ENCODE measurements at places on chromosomes 5 and 9. TPM values are rescaled to one million over a fixed set of nuclear protein-coding genes. Genes with fewer than 3 reads are reported as not detected.

The BDP1 gene
- polyA plus RNA-seq = 5.5 TPM

The SLC45A2 gene
- polyA plus RNA-seq = not detected

The C9 gene
- not detected for polyA plus RNA-seq

The PCDHB14 gene
- 0.32 TPM for polyA plus RNA-seq

The FBXW2 gene
- 22.1 TPM for polyA plus RNA-seq

The FOXD4L4 gene
- polyA plus RNA-seq = not detected

The SLC28A3 gene
- not detected for polyA plus RNA-seq

The DDX4 gene
- not detected for polyA plus RNA-seq

The GOLM1 gene
- 3.4 TPM for polyA plus RNA-seq

The CDH10 gene
- 0.03 TPM for polyA plus RNA-seq

GRCh38 chr5:24899180-24899579, 254.4 kb upstream of the CDH10 start:
- no peak for DNase-seq

DNA sequence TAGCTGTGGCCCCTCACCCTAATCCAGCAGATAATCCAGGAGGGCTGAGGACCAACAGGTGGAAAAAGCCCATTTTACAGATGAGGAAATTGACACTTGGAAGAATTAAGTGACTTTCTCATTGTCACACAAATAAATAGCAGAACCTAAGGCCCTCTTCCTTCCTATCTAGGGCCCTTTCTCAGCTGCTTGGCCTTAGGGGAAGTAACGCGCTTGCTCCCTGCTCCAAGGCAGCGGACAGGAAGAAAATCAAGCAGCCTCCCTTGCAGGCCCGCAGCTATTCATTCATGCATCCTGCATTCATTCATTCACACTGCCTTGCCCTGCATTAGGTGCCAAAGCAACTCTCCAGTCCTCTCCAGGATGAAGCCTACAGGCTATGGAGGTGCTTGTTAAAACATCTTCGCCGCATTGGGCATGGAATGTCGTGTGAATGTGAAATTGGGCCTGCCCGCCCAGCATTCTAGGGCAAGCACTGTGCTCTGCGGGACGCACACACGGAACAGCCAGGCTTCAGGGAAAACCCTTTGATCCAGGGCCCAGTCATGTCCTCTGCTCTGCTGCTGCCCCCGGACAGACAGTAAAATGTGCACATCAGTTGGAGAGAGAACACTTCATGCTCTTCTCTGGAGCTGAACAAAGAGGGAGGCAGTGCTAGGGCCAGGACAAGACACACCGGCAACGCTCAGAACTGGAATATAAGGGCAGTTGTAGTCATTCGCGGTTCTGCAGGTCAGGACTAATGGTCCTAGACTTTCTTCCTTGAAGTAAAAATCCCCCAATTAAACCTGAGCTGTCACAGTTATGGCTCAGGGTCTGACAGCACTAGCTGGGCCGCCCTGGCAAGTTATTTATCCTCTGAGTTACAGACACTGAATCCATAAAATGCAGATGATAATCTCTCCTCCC, 166.0 kb downstream of the COL23A1 start:
- DNase-seq = no peak

DNA sequence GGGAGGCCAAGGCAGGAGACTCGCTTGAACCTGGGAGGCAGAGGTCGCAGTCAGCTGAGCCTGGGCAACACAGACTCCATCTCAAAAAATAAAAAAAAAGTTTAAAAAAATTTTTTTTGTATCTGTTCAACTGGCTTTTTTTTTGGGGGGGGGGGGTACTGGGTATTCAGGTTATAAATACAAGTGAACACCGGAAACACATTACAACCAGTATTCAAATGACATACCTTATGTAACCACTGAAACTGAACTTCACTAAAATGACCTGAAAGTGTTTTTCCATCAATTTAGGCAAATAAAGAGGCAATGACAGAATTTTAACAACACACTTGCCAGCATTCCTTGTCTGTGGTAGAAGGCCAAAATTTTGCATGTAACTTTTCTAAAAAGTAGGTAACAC, 33.5 kb downstream of the STRBP start:
- DNase-seq = no peak

GRCh38 chr5:9269014-9269413, 276.9 kb downstream of the SEMA5A start:
- DNase-seq = no peak

DNA sequence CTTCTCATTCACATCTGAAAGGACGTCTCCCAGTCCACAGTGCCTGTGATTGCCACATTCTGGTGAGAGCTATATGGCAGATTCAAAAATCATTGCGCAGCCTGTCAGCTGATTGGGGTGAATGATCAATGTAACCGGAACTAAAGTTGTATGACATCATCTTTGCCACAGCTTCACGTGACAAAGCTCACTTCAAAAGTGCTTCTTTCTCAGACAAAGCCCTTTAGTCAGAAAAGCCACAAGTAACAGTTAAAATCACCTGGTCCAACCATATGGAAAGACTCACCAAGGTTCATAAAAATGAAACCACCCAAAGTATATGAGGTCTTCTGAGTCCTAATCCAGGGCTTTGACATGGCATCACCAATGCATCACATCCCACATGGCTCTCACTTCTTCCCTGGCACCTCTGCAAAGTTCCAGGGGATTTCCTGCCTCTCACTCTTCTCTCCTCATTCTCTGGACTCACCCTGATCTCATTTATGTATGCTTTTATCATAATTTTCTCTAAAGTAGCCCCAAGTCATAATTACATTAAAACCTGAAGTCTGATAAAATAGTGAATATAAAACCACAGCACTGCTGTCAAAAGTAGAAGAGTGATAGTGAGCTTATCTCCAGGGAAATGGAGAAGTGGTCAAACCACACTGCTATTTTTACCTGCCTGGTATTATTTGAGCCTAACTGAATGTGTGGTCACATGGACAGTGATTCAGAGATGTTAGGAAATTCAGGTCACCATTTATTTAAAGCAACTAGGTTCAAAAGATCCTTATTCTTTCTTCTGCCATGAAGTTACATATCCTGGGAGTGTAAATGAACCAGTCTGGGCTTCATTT, 193.1 kb upstream of the PTGER4 start:
- DNase-seq = no peak

DNA sequence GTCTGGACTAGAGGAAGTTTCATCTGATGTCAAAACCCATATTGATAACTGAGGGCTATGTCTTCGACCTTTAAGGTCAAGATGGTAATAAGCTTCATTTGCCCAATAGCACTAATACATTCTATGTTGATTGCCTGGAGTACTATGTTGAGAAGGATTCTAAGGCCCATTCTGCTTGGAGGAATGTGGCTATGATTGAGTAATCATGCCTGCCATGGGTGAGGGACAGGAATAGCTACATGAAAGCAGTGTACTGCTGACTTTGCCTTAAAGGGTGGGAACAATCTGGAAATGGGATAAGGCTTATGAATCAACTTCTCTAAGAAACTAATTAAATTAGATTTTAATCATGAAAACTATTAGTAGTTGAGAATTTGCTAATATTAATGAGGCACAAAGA, 13.6 kb downstream of the NNT start:
- DNase-seq = no peak

GRCh38 chr5:144125163-144125726, 45.2 kb downstream of the YIPF5 start:
- DNase-seq = no peak

DNA sequence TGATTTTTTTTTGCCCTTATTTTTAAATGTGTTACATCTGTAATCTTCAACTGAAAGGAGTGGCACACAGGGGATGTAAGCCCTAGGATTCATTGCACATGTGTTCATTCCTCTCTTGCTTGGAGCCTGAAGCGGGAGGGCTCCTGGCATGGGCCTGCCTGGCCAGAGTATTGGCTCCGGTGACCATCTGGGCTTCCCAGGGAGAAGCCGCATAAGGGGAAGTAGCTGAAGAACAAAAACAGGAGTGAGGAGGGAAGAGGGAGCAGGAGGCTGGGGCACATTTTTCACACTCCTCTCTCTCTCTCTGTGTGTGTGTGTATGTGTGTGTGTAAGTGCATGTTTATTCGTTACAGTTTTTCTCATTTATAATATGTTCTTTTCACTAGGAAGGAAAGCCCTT, 269.9 kb downstream of the PRR16 start:
- no peak for DNase-seq

DNA sequence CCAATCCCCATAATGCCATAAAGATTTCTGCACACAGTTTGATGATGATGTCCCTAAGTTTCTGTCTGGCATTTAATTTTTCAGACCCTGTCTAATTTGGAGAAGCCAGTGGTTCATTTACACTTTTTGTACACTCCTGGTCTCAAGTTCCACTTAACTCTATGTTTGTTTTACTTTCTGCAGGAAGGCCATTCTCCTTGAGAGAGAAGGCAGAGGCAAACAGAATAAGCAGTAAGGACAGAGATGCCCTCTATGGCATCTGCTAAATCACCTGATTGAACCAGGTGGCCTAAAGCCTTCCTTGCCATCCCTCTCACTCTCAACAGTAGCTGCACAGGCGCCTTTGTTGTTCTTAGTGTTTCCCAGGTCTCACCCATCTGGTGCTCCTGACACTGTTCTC, 86.1 kb upstream of the LRRTM2 start:
- DNase-seq = no peak

DNA sequence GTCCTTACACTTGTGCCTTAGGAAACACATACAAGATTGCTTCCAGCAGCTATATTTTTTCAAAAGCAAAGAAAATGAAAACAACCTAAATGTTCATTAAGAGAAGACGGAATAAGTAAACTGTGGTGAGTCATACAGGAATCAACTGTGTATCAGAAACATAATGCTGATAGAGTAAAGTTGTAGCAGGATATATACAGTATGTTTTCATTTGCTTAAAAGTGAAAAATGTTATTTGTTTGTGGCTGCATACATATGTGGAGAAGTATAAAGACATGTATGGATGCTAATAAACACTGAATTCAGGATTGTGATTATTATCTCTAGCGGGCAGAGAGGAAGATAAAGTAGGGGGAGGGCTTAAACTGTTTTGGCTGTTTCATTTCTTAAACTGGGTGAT, 8.3 kb downstream of the DCTN4 start:
- DNase-seq = no peak

GRCh38 chr5:104576677-104577076, 1014.1 kb upstream of the NUDT12 start:
- no peak for DNase-seq

DNA sequence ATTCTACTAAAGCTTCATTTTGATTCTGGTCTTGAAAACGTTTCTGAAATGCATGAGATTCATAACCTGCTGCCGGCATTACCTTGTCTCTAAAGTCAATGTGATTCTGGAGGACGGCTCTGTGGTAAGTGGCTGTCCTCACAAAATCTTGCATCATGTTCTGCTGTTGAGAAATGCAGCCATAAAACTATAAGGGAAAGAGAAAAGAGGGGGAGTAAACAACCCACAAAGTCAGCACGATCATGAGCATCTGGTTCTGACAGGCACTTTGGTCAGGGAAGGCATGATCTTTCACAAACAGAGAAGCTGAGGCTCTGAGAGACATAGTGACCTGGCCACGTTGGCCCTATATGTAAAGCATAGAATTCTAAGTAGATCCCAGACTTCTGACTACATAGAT, 168.9 kb upstream of the PUM3 start:
- DNase-seq = no peak

- DNase-seq = no peak
These were observed 68.2 kb downstream of the SLC1A1 start for GRCh38 chr9:4558371-4558998.

DNA sequence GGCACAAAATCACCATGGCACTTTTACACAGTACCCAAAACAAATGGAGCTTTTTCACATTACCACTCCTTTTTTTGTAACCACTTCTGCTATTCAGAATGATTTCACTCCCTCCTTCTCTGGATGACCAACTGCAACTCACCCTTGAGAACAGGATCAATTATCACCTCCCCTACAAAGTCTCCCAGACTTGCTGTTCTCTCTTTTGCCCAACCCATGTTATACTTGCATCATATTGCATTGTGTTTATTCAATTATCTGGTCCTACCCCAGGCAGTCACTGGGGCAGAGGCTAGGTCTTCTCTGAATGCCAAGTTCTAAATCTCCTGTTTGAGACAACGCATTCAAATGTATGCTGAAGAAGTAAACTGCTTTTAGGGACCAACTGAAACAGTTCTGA, 96.0 kb downstream of the GPR21 start:
- no peak for DNase-seq

GRCh38 chr5:72177538-72177937, 70.3 kb downstream of the MAP1B start:
- no peak for DNase-seq

- no peak for DNase-seq
These were observed 448 bp upstream of the ZNF782 start for GRCh38 chr9:96854651-96855273.

DNA sequence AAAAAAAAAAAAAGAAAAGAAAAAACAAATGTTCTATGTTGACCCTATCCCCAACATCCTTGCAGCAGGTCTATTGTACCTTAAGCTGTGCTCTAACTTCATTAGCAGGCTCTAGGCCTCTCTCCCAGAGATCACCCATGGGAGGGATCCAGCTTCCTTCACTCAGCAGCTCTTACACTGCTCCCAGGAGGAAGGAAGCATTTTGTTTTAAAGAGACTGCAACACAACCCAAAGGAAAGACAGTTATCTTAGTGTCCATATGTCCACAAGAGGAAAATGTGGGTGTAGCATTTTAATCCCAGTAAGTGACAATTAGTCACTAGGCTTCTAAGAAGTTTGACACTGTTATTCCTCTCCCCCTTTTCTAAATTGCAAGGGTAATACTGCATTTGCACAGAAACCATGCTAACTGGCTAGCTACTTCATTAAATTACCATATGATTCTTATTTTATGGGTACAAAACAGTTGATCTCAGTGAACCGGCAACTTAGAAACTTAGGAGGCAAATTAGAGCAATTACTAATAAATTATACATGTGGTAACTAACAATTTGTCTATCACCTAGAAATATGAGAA, 58.8 kb downstream of the MARCHF3 start:
- no peak for DNase-seq

- DNase-seq = no peak
These were observed 405.3 kb upstream of the RGMB start for GRCh38 chr5:98368141-98368540.

DNA sequence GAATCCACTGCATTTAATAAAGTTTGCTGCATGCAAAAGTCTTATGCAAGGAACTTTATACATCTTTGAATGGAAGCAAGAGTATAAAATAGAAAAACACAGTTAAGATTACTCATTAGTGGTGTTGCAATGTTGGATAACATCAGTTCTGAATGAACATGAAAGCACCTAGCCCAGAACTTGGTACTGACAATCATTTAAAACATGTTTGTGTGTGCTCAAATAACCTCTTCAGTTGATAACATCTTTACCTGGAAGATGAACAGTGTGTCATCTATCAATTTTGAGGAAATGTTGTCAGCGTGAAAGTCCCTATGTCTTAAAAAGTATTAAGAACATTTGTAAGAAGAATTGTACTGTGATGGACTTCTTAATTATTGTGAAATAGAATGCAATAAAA, 370.4 kb upstream of the GRAMD2B start:
- no peak for DNase-seq

GRCh38 chr9:87386490-87387025, 111.1 kb upstream of the DAPK1 start:
- DNase-seq = no peak

- no peak for DNase-seq
These were observed 347.2 kb upstream of the WWC1 start for GRCh38 chr5:167944121-167944852.

- DNase-seq = no peak
These were observed 112.1 kb downstream of the BASP1 start for GRCh38 chr5:17329571-17329970.

Data from psoas muscle (tissue), 8 donors.